Activated T-cell treated with anti-CD3 and anti-CD28 coated beads, Interleukin-2, amount 50 U/mL, for 72 hours (primary cell): ENCODE measurements at places on chromosomes 11 and 22.

DNA sequence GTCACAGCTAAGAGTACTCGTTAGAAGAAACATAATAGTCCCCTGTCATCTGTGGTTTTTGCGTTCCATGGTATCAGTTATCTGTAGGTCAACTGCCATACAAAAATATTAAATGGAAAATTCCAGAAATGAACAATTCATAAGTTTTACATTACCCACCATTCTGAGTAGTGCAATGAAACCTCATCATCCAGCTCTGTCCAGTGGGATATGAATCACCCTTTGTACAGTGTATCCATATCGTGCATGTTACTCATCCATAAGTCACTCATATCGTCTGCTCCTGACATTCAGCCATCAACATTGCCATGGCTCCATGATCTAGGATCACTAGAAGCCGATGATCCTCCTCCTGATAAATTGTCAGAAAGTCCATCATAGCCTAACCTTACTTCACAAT lies 174.9 kb upstream of the C11orf87 start:
- H3K4me3 ChIP-seq: no peak overlapping the region
- H3K27ac ChIP-seq: no peak overlapping the region
- H3K4me1 ChIP-seq: no peaks in the 10 kb centered on the region

DNA sequence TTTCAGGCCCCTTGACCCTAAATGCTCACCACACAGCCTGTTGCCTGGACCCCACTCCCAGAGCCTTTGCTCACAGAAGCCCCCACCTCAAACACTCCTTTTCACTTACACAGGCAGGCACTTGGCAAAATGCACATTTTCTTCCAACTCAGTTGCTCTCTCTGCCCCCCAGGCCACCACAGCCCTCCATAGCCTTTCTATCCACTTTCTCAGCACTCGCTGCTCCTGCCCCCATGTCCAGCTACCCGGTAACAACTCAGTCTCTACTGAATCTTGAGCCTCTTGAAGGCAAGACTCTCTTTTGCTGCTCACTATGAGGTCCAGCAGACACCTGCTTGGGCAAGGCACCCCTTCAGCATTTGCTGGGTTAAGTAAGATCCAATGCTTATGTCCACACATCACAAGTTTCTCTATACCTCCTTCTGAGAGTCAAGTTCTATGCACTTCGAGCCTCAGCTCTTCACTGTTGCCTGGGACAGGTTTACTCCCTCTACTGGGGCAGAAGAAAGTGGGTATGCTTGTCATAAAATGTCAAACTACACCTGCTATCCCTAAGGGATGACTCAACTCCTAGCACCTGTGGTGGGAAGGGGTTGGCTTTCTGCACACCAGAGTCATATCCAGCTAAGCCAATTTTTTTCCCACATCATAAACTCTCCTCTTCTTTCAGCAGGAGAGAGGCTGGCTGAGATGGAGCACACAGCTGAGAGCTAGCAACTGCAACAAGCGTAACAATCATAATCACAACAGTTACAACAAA lies 36.9 kb downstream of the MORC2 start:
- H3K36me3 ChIP-seq: peaks cover 24% of the 10 kb centered on the region
- no peak for DNase-seq
- peaks cover 8% of the 10 kb centered on the region for H3K4me1 ChIP-seq

DNA sequence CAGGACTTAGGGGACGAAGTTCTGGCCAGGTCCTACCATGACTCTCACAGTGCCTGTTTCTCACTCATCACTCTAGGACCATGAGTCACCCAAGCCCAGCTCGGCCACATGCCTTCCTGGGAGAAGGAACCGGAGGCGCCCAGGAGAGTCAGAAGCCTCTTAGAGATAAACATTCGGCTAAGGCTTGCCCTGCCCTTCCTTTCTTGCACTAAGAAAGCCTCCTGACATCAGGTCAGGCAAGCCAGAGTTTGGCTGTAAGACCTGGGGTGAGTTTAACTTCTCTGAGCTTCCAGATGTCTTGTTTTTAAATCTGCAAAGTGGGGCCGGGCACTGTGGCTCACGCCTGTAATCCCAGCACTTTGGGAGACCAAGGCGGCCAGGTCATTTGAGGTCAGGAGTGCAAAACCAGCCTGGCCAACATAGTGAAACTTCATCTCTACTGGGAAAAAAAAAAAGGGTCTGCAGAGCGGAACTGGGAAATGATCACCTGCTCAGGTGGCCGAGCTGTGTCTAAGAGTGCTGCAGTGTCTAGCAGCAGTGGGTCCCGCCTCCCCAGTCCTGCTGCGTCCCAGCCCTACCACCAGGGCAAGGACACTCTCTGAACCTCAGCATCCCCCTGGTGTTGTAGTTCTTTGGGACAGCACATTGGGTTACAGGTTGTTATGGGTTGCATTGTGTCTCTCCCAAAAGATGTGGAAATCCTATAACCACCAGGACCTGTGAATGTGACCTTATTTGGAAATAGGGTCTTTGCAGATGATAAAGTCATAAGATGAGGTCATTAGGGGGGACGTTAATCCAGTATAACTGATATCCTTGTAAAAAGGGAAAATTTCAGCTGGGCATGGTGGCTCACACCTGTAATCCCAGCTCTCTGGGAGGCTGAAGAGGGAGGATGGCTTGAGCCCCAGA lies 1.8 kb upstream of the CARS1 start:
- no peak for DNase-seq
- H3K36me3 ChIP-seq: peaks cover 8% of the 10 kb centered on the region
- peaks cover under 1% of the 10 kb centered on the region for H3K27me3 ChIP-seq

DNA sequence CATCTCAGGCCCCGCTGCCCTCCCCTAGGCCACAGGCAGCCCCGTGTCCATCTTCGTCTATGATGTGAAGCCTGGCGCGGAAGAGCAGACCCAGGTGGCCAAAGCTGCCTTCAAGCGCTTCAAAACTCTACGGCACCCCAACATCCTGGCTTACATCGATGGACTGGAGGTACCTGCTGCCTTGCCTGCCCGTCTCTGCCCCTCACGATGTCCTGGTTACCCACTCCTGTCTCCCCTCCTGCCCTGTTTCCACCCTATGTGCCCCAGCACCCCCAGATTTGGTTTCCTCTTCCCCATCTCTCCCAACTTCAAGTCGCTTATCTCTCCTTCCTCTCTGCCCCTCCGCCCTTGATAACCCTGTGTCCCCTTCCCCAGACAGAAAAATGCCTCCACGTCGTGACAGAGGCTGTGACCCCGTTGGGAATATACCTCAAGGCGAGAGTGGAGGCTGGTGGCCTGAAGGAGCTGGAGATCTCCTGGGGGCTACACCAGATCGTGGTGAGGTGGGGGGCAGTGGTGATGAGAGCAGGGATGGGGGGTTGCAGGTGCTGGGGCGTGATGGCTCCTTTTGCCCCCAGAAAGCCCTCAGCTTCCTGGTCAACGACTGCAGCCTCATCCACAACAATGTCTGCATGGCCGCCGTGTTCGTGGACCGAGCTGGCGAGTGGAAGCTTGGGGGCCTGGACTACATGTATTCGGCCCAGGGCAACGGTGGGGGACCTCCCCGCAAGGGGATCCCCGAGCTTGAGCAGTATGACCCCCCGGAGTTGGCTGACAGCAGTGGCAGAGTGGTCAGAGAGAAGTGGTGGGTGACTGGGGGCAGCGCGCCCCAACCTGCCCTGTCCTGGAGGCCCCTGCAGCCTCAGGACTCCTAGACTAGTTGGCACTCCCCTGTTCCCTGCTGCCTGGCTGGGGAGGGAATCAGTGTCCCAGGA lies 930 bp downstream of the SCYL1 start:
- H3K27ac ChIP-seq: peak overlapping the region; percentile 82
- H3K4me1 ChIP-seq: peaks cover 66% of the 10 kb centered on the region
- H3K27me3 ChIP-seq: no peaks in the 10 kb centered on the region
- H3K36me3 ChIP-seq: peaks cover 2% of the 10 kb centered on the region
- no peak for DNase-seq

- no peak for DNase-seq
- H3K4me1 ChIP-seq: peaks cover 26% of the 10 kb centered on the region
- no peak overlapping the region for H3K4me3 ChIP-seq
- no peak overlapping the region for H3K27ac ChIP-seq
These were observed 3.2 kb upstream of the PTDSS2 start for GRCh38 chr11:446891-447290.

DNA sequence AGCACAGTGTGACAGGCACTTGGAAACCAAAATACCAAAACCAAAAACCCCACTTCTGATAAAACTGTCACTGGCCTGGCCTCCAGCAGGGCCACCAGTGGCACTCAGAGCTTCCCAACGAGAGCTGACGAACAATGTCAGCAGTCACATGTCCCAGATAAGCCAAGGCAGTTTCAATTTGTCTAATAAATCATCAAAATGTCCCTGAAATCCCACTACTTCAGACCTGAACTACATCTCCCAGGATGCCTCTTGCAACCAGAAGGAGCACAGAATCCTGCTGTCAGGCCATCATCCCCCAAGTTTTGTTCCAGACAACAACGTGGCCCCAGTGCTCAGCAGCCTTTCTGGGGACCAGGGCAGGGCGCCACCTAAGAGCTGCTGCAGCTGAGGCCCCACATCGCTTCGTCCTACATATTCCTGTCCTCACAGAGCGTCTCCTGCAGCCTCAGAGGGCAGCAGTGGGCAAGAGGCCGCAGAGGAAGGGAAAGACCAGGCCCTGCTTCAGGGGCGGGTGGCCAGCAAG lies 25.1 kb downstream of the LRFN4 start:
- H3K4me3 ChIP-seq: no peak overlapping the region
- no peak overlapping the region for H3K27ac ChIP-seq
- H3K36me3 ChIP-seq: no peaks in the 10 kb centered on the region
- peaks cover 11% of the 10 kb centered on the region for H3K4me1 ChIP-seq
- H3K27me3 ChIP-seq: no peaks in the 10 kb centered on the region

DNA sequence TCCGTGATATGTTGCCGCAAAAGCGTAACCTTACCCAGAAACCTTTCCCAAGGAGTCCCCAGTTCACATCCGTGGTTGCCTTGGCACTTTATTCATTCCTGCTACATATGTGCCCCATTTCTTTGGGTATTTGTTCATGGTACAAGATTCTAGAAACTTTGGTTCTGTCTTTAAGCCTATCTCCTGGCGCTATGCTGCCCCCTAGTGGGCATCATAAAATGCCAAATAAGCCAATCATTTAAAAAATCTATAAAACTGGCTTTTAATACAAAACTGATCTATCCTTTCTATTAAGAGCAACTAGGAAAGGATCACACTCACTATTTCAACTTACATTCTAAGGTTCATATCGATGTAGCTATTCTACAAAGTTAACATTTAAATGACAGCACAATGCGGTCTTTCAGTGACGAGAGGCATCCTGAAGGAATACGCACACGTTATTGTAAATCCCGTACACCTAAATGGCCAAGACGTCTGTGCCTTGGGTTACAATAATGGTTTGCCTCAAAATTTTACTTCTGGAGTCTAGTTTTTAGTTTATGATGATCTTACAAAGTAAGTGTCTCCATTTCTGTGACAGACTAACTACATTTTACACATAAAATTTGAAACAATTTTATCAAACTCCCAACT lies 16.2 kb downstream of the PIWIL3 start:
- H3K4me3 ChIP-seq: no peak overlapping the region
- no peaks in the 10 kb centered on the region for H3K27me3 ChIP-seq
- H3K27ac ChIP-seq: no peak overlapping the region
- H3K4me1 ChIP-seq: no peaks in the 10 kb centered on the region

DNA sequence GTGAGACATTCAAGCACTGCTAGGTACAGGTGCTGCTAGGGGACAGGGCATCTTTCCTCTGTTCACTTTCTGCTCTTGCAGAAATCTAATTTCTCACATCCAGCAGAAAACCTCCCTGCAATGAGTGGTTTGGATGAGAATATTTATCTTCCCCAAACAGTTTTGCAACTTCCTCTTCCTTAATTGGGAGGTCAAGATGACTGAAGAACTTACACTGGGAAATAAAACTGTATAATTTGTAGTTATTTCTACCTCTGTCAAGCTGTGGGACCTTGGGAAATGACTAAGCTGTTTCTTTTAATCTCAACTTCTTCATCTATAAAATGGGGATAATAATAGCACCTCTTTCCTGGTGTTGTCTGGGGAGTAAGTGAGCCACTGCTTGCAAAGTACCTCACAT lies 69.8 kb downstream of the PRR5L start:
- no peak overlapping the region for H3K4me3 ChIP-seq
- H3K27me3 ChIP-seq: peaks cover 58% of the 10 kb centered on the region
- no peak overlapping the region for H3K27ac ChIP-seq
- no peaks in the 10 kb centered on the region for H3K36me3 ChIP-seq

GRCh38 chr22:46296257-46297150 lies at the start of gene GTSE1:
GTSE1 (plus strand) TSS chr22:46296870; CDS start chr22:46297401, 531 bp downstream.
- peaks cover 47% of the 10 kb centered on the region for H3K4me1 ChIP-seq
- H3K36me3 ChIP-seq: peaks cover 23% of the 10 kb centered on the region
- DNase-seq: peak; percentile 97
- H3K27ac ChIP-seq: peak within 1 kb of the TSS; percentile 97

DNA sequence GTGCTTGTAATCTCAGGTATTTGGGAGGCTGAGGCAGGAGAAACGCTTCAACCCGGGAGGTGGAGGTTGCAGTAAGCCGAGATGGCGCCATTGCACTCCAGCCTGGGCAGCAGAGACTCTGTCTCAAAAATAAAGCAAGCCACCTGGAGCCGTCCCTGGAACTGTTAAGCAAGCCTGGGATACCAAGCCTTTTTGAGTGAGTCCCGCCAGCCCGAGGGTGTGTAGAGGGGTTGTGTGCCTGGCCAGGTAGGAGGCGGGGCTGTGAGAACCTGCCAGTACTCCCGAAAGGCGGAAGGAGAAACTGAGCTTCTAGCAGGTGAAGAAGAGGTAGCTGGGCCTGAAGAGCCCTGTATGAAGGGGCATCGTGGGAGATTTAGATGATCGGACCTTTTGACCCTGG lies 52.4 kb downstream of the TRIOBP start:
- H3K4me1 ChIP-seq: peaks cover 18% of the 10 kb centered on the region
- no peak for DNase-seq
- H3K4me3 ChIP-seq: no peak overlapping the region
- H3K36me3 ChIP-seq: no peaks in the 10 kb centered on the region
- H3K27ac ChIP-seq: no peak overlapping the region

GRCh38 chr11:105206633-105207032 lies 67.1 kb upstream of the CARD18 start:
- H3K4me1 ChIP-seq: peaks cover 16% of the 10 kb centered on the region
- H3K36me3 ChIP-seq: no peaks in the 10 kb centered on the region
- H3K4me3 ChIP-seq: no peak overlapping the region
- no peak overlapping the region for H3K27ac ChIP-seq
- no peaks in the 10 kb centered on the region for H3K27me3 ChIP-seq

- no peak overlapping the region for H3K4me3 ChIP-seq
- peaks cover 9% of the 10 kb centered on the region for H3K36me3 ChIP-seq
- H3K27me3 ChIP-seq: no peaks in the 10 kb centered on the region
- H3K27ac ChIP-seq: no peak overlapping the region
- DNase-seq: no peak
- peaks cover 7% of the 10 kb centered on the region for H3K4me1 ChIP-seq
These were observed 19.1 kb downstream of the PIK3C2A start for GRCh38 chr11:17188675-17189074.

- H3K4me1 ChIP-seq: no peaks in the 10 kb centered on the region
- peak; percentile 58 for DNase-seq
- peaks cover 3% of the 10 kb centered on the region for H3K36me3 ChIP-seq
- H3K4me3 ChIP-seq: no peak overlapping the region
- peaks cover 38% of the 10 kb centered on the region for H3K27me3 ChIP-seq
- no peak overlapping the region for H3K27ac ChIP-seq
These were observed 621 bp downstream of the KCNC1 start for GRCh38 chr11:17734986-17735817.

- H3K4me3 ChIP-seq: no peak overlapping the region
- DNase-seq: no peak
- H3K27ac ChIP-seq: no peak overlapping the region
- H3K36me3 ChIP-seq: peaks cover 3% of the 10 kb centered on the region
- peaks cover 5% of the 10 kb centered on the region for H3K4me1 ChIP-seq
- H3K27me3 ChIP-seq: no peaks in the 10 kb centered on the region
These were observed 5.4 kb upstream of the VPS51 start for GRCh38 chr11:65090628-65091027.

- H3K4me3 ChIP-seq: peak overlapping the region; percentile 69
- H3K27me3 ChIP-seq: peaks cover 13% of the 10 kb centered on the region
- DNase-seq: no peak
- H3K27ac ChIP-seq: peak overlapping the region; percentile 72
- H3K36me3 ChIP-seq: no peaks in the 10 kb centered on the region
These were observed 1.8 kb downstream of the LARGE2 start for GRCh38 chr11:45924036-45924915.
